A549 treated with Mapracorat at 1 μM for 4 hours (cell line): ENCODE measurements at places on chromosomes 4 and X. TPM values are rescaled to one million over a fixed set of nuclear protein-coding genes. Genes with fewer than 3 reads are reported as not detected.

The ADH1A gene
- not detected in 5 replicates for total RNA-seq

The RBMXL3 gene
- not detected in 5 replicates for total RNA-seq

The CT55 gene
- not detected in 5 replicates for total RNA-seq

The GPM6B gene
- total RNA-seq: 0.09 to 0.28 TPM (median 0.24 TPM) in 5 replicates

The PDGFRA gene
- 0.33 to 0.79 TPM (median 0.47 TPM) in 5 replicates for total RNA-seq

The NKX1-1 gene
- total RNA-seq: not detected in 5 replicates

The LSM6 gene
- total RNA-seq: 28.1 to 45.4 TPM (median 30.2 TPM) in 5 replicates

The SPRY1 gene
- total RNA-seq: 3.7 to 5.1 TPM (median 4.2 TPM) in 5 replicates

The CLTRN gene
- total RNA-seq: 0.73 to 1.2 TPM (median 0.93 TPM) in 5 replicates

The OTOP1 gene
- not detected in 5 replicates for total RNA-seq

The MND1 gene
- total RNA-seq: 12.3 to 18.7 TPM (median 13.3 TPM) in 5 replicates

The EFNB1 gene
- total RNA-seq: 8.3 to 10.8 TPM (median 9.6 TPM) in 5 replicates

The NOX1 gene
- 0.07 to 0.14 TPM (median 0.10 TPM) in 3 of 5 replicates, not detected in the others for total RNA-seq

The RBBP7 gene
- total RNA-seq: 162 to 187 TPM (median 166 TPM) in 5 replicates

The HTN1 gene
- total RNA-seq: not detected in 5 replicates

The ASIC5 gene
- total RNA-seq: not detected in 5 replicates

The TCEAL7 gene
- not detected in 5 replicates for total RNA-seq

The OTUD6A gene
- total RNA-seq: not detected in 5 replicates

The DCAF4L1 gene
- total RNA-seq: 0.12 to 0.19 TPM (median 0.15 TPM) in 5 replicates

The STOX2 gene
- total RNA-seq: 2.0 to 3.7 TPM (median 2.3 TPM) in 5 replicates

The RNF212 gene
- 1.6 to 2.6 TPM (median 2.2 TPM) in 5 replicates for total RNA-seq

The DCLK2 gene
- total RNA-seq: 8.8 to 10.4 TPM (median 9.7 TPM) in 5 replicates

The PFKFB1 gene
- 0.08 to 0.14 TPM (median 0.14 TPM) in 3 of 5 replicates, not detected in the others for total RNA-seq

The IRF2 gene
- 8.4 to 10.2 TPM (median 9.5 TPM) in 5 replicates for total RNA-seq

The GABRB1 gene
- total RNA-seq: not detected in 5 replicates

The IL13RA1 gene
- total RNA-seq: 48.2 to 59.7 TPM (median 57.8 TPM) in 5 replicates

The CENPVL3 gene
- 0.08 to 0.22 TPM (median 0.21 TPM) in 5 replicates for total RNA-seq

The SMR3B gene
- total RNA-seq: not detected in 5 replicates

The GYPB gene
- total RNA-seq: not detected in 5 replicates

The IL13RA2 gene
- 0.23 TPM in 1 of 5 replicates, not detected in the others for total RNA-seq

The GLRA2 gene
- not detected in 5 replicates for total RNA-seq

The VCX3A gene
- total RNA-seq: not detected in 5 replicates

The GYPE gene
- not detected in 5 replicates for total RNA-seq

The FAM9C gene
- 0.07 TPM in 1 of 5 replicates, not detected in the others for total RNA-seq

The AREG gene
- total RNA-seq: 30.9 to 36.6 TPM (median 33.2 TPM) in 5 replicates

The KLB gene
- 0.08 to 0.16 TPM (median 0.13 TPM) in 5 replicates for total RNA-seq
